Epithelial cell of umbilical artery (primary cell): ENCODE measurements at places on chromosomes 12 and 14. TPM values are rescaled to one million over a fixed set of nuclear protein-coding genes. Genes with fewer than 3 reads are reported as not detected.

The DPPA3 gene
- total RNA-seq: not detected in 2 replicates

The KLRD1 gene
- total RNA-seq: under 0.01 and 0.30 TPM in 2 replicates

The BHLHE41 gene
- under 0.01 and 0.15 TPM in 2 replicates for total RNA-seq

The TARBP2 gene
- 53.3 and 57.5 TPM in 2 replicates for total RNA-seq

The ACSS3 gene
- total RNA-seq: 0.30 and 0.32 TPM in 2 replicates

The TTC5 gene
- total RNA-seq: 26.0 and 79.2 TPM in 2 replicates

The RNASE8 gene
- not detected in 2 replicates for total RNA-seq

The ARHGEF40 gene
- 7.8 and 8.7 TPM in 2 replicates for total RNA-seq

The SOAT2 gene
- not detected in 2 replicates for total RNA-seq

The SLC25A47 gene
- not detected in 2 replicates for total RNA-seq

The HCAR3 gene
- total RNA-seq: not detected in 2 replicates

The KRT73 gene
- not detected in 2 replicates for total RNA-seq

The TCL1B gene
- total RNA-seq: not detected in 2 replicates

The OTUB2 gene
- total RNA-seq: 0.76 and 0.97 TPM in 2 replicates

The OVCH1 gene
- total RNA-seq: not detected in 2 replicates

The CABP1 gene
- not detected in 2 replicates for total RNA-seq

The WBP11 gene
- 4.5 and 6.7 TPM in 2 replicates for total RNA-seq

The ALDH1L2 gene
- total RNA-seq: 2.9 and 7.0 TPM in 2 replicates

The LRRC10 gene
- total RNA-seq: not detected in 2 replicates

The EIF2S1 gene
- total RNA-seq: 376 and 438 TPM in 2 replicates

The IKZF4 gene
- total RNA-seq: 0.65 and 0.76 TPM in 2 replicates

The IAPP gene
- not detected in 2 replicates for total RNA-seq

The GUCY2C gene
- total RNA-seq: not detected in 2 replicates

The SDR39U1 gene
- 8.1 and 9.6 TPM in 2 replicates for total RNA-seq

The LMNTD1 gene
- not detected in 2 replicates for total RNA-seq

The SLC38A6 gene
- total RNA-seq: 33.0 and 34.4 TPM in 2 replicates

The RTRAF gene
- total RNA-seq: 84.8 and 88.0 TPM in 2 replicates

The GPR65 gene
- total RNA-seq: 0.32 TPM in 1 of 2 replicates, not detected in the other

The RFX4 gene
- total RNA-seq: not detected in 2 replicates
